Sigmoid colon (tissue), 7 donors: ENCODE measurements at places on chromosomes 12 and 14. TPM values are rescaled to one million over a fixed set of nuclear protein-coding genes. Genes with fewer than 3 reads are reported as not detected.

Gene B4GALNT3
- 8.4 TPM for polyA plus RNA-seq

Gene ZFHX2
- polyA plus RNA-seq = 0.57 TPM

Gene NXPH4
- polyA plus RNA-seq = not detected

Gene OLR1
- polyA plus RNA-seq = not detected

DNA sequence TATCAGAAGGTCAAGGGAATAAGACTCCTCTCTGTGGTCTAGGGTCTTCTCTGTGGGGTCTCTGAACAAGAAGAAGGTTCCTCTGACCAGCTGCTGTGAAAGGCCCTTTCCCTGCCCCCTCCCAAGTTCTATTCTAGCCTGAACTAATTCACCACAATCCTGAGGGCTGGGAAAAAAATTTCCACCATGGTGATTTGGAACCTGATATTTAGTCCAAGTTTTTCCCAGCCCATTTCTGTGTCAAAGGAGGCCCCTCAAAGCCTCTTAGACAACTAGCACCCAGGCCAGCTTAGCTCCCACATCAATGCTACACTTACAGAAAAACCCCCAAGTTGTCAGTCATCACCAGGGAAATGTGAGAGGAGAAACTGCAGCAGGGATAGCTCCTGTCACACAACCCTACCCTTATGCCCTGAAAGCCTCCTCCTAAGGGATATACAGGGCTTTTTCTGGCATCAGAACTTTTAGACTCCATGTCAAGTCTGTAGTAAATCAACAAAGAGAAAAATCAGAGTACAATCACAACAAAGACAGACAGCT, 4.5 kb downstream of the FMNL3 start:
- H3K4me1 ChIP-seq = peaks cover 47% of the 10 kb centered on the region
- no peaks in the 10 kb centered on the region for H3K27me3 ChIP-seq
- H3K4me3 ChIP-seq = no peak overlapping the region
- no peaks in the 10 kb centered on the region for H3K36me3 ChIP-seq
- no peak for DNase-seq
- H3K27ac ChIP-seq = no peak overlapping the region

- peak overlapping the region; percentile 37 for H3K27ac ChIP-seq
- peak; percentile 72 for DNase-seq
- no peaks in the 10 kb centered on the region for H3K4me1 ChIP-seq
- H3K27me3 ChIP-seq = no peaks in the 10 kb centered on the region
- peaks cover 7% of the 10 kb centered on the region for H3K36me3 ChIP-seq
These were observed 9.2 kb upstream of the ALDH2 start for GRCh38 chr12:111757361-111758119.

DNA sequence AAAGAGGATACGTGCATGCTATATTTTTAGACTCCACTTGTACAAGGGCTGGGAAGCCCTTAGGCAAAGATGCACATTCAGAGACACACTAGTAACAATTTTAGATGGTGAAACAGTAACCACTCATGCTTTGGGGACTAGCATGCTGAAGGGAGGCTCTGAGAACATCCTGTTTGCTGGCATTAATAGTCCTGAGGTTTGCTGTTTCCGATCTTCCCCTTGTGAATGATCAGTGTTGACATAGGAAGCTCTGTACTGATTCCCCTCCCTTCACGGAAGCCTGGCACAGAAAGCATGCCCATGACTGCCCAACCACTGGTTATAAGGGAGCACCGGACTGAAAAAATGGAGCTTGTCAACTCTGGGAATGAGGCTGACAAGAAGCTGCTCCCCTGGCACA, 164.6 kb downstream of the GCH1 start:
- no peak for DNase-seq
- H3K27me3 ChIP-seq = no peaks in the 10 kb centered on the region
- peaks cover 43% of the 10 kb centered on the region for H3K4me1 ChIP-seq
- H3K4me3 ChIP-seq = no peak overlapping the region
- no peak overlapping the region for H3K27ac ChIP-seq

GRCh38 chr14:55387121-55387520, 24.5 kb downstream of the ATG14 start:
- peaks cover 49% of the 10 kb centered on the region for H3K36me3 ChIP-seq
- H3K27me3 ChIP-seq = no peaks in the 10 kb centered on the region
- H3K4me3 ChIP-seq = no peak overlapping the region
- H3K27ac ChIP-seq = no peak overlapping the region
- H3K4me1 ChIP-seq = peaks cover 21% of the 10 kb centered on the region
- DNase-seq = no peak

- no peaks in the 10 kb centered on the region for H3K36me3 ChIP-seq
- peaks cover 7% of the 10 kb centered on the region for H3K4me1 ChIP-seq
- H3K27ac ChIP-seq = no peak overlapping the region
- no peak overlapping the region for H3K4me3 ChIP-seq
- H3K27me3 ChIP-seq = no peaks in the 10 kb centered on the region
These were observed 1.3 kb upstream of the NUBPL start for GRCh38 chr14:31559939-31560338.

DNA sequence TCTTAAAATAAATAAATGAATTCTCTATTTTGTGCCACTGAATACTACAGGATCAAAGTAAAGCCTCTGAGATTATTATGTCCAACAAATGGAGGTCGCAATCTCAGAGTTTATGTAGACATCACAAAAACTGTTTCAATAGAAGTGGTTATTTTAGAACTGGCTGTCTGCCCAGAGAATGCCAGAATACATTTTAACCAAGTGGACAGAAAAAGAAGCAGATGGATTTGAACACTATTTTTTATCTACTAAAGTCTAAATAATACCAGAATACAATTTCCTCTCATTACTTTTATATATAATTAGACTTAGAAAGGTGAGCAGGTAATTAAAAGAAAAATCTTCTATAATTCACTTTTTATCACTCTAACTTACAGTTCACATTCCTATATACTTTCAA, 118.3 kb downstream of the MED13L start:
- H3K4me1 ChIP-seq = peaks cover 63% of the 10 kb centered on the region
- H3K4me3 ChIP-seq = no peak overlapping the region
- H3K27ac ChIP-seq = no peak overlapping the region
- no peaks in the 10 kb centered on the region for H3K36me3 ChIP-seq
- DNase-seq = no peak

GRCh38 chr14:34718750-34719304, 4.4 kb upstream of the CFL2 start:
- no peak for DNase-seq
- no peaks in the 10 kb centered on the region for H3K27me3 ChIP-seq
- no peak overlapping the region for H3K27ac ChIP-seq
- H3K4me1 ChIP-seq = peaks cover 23% of the 10 kb centered on the region

DNA sequence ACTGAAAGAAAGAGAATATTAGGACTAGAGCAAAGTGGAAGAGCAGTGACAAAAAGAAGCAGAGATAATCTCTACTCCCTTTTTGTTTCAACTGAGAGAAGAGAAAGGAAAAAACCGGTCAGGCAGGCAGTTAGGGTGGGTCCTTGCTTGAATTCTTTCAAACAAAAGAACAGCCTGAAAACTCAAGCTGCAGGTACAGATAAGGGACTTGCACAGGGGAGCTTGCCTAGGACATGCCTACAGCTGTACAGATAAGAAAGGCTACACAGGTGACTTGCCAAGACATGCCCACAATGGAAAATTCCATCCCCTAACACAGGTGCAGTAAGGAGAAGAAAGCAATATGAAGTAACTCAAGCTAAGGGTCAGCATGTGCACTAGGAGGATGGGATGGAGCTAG, 532.2 kb upstream of the MIS18BP1 start:
- no peak overlapping the region for H3K4me3 ChIP-seq
- no peaks in the 10 kb centered on the region for H3K36me3 ChIP-seq
- no peaks in the 10 kb centered on the region for H3K4me1 ChIP-seq
- no peak overlapping the region for H3K27ac ChIP-seq
- DNase-seq = no peak

DNA sequence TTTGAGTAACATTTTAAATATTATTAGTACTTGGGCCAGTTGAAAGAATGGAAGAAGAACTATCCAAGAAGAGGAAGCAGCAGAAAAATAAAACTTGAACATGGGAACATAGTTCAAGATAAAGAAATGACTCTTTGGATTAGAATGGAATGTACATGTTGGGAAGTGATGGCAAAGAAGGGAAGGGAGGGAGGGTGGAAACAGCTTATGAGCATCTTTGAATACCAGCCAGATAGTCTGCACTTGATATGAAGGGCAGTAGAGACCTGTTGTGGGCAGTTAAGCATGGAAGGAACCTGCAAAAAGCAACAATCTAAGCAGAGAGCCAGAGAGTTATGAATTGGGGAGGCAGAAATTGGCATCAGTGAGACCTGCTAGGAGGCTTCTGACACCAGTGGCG, 10.0 kb upstream of the IL22 start:
- H3K27ac ChIP-seq = no peak overlapping the region
- no peak overlapping the region for H3K4me3 ChIP-seq
- H3K36me3 ChIP-seq = no peaks in the 10 kb centered on the region
- H3K4me1 ChIP-seq = no peaks in the 10 kb centered on the region

DNA sequence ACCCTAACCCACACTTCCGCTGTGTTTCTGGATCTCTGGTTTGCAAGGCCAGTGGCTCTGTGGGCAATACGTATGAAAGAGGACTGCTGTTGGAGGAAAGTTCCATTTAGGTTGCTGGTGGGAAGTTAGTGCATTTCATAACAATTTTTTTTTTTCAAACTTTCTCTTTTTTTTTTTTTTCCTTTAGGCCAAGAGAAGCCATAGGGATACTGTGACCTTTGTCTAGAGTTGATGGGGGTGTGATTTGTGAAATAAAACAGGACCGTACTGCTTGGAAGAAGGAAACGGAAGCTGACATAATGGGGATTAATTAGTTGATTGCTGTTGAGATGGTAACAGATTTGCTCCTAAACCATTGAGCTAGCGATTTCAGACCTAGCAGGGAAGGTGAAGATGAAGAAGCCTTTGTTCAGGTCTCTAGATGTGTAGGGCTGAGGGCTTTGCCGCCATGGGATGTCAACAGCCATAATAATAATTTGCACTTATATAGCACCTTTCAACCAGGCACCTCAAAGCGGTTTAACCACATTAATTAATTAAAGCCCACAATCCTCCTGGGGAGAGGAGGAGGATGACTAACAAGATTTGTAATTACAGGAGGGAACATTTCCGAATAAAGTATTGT, 315.3 kb downstream of the ZFP36L1 start:
- no peaks in the 10 kb centered on the region for H3K27me3 ChIP-seq
- H3K4me1 ChIP-seq = peaks cover 12% of the 10 kb centered on the region
- DNase-seq = no peak
- no peaks in the 10 kb centered on the region for H3K36me3 ChIP-seq
- no peak overlapping the region for H3K27ac ChIP-seq

DNA sequence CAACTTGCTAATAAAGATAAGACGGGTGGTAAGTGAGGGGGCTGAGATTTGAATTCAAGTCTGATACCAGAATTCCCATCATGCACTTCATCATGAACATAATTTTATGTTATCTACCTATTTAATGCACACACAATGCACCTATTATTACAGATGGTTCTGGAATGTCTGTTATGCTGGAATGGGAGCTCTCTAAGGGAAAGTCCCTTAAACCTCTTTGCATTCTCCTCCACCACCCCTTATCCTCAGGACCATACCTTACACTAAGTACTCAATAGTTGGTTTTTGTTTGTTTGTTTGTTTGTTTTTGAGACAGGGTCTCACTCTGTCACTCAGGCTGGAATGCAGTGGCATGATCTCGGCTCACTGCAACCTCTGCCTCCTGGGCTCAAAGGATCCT, 7.0 kb upstream of the MSI1 start:
- H3K4me3 ChIP-seq = no peak overlapping the region
- H3K27me3 ChIP-seq = peaks cover 50% of the 10 kb centered on the region
- H3K27ac ChIP-seq = no peak overlapping the region
- no peaks in the 10 kb centered on the region for H3K4me1 ChIP-seq

DNA sequence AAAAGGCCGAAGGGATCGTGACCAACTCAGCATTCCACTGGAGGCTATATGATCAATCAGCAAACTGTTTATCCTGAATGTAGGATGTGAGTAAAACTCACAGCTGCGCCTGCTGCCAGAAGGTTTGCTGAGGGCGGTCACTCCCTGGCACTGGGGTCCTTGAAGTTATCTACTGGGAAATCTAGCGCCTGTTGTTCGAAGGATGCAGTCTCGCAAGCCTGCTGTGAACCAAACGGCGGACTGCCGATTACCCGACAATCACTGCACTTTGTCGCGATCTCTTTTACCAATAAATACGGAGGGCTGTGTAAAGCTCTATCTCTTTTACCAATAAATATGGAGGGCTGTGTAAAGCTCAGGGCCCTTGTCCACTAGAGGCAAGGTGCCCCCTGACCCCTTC, 12.9 kb downstream of the DDX51 start:
- H3K4me1 ChIP-seq = no peaks in the 10 kb centered on the region
- H3K27me3 ChIP-seq = no peaks in the 10 kb centered on the region
- H3K27ac ChIP-seq = no peak overlapping the region

- no peaks in the 10 kb centered on the region for H3K36me3 ChIP-seq
- no peak overlapping the region for H3K27ac ChIP-seq
- no peaks in the 10 kb centered on the region for H3K27me3 ChIP-seq
- peaks cover 76% of the 10 kb centered on the region for H3K4me1 ChIP-seq
These were observed 31.1 kb downstream of the FRS2 start for GRCh38 chr12:69501154-69501895.

- no peaks in the 10 kb centered on the region for H3K4me1 ChIP-seq
- H3K4me3 ChIP-seq = no peak overlapping the region
- H3K36me3 ChIP-seq = peaks cover 72% of the 10 kb centered on the region
These were observed 33.7 kb downstream of the TCTN1 start for GRCh38 chr12:110647631-110648040.

- no peaks in the 10 kb centered on the region for H3K27me3 ChIP-seq
- H3K4me3 ChIP-seq = no peak overlapping the region
- no peaks in the 10 kb centered on the region for H3K36me3 ChIP-seq
These were observed 132.1 kb upstream of the SYT1 start for GRCh38 chr12:78732481-78732880.

DNA sequence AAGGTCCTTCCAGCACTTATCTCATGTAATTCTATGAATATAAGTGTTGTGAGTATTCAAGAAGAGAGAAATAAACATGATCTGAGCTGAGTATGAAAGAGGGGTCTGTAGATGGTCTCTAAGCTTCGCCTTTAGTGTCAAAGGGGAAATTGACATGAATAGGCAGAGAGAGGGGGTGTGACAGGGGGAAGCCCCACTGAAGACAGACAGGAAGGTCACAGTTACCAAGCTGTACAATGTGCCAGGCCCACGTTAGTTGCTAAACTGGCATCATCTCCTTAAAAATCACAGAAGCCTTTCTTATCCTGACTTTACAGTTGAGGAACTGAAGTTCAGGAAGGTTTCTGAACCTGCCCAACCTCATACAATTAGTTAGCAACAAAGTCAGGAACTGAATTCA, 7.6 kb downstream of the ARHGEF40 start:
- no peaks in the 10 kb centered on the region for H3K27me3 ChIP-seq
- no peaks in the 10 kb centered on the region for H3K4me1 ChIP-seq
- H3K36me3 ChIP-seq = peaks cover 22% of the 10 kb centered on the region
- H3K27ac ChIP-seq = no peak overlapping the region

- no peaks in the 10 kb centered on the region for H3K36me3 ChIP-seq
- H3K27ac ChIP-seq = no peak overlapping the region
- H3K4me1 ChIP-seq = no peaks in the 10 kb centered on the region
- no peak overlapping the region for H3K4me3 ChIP-seq
- no peaks in the 10 kb centered on the region for H3K27me3 ChIP-seq
- no peak for DNase-seq
These were observed 27.1 kb downstream of the KRT18 start for GRCh38 chr12:52975820-52976573.

DNA sequence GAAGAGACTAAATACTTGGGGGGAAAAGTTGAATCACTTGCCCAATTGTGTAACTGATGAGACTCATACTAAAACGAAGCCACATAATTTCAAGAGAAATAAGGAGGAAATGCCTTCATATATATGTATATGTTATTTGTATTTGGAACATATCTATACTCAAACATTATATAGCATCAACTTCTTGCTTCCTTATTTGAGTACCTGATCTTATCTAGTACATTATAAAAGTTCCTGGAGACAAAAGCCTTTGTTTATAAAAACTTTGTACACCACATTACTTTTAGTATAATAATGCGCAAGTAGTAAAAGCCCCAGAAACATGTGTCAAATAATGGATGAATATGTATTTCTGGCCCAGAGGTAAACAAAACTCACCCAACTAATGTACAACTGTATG, 92.0 kb downstream of the SLC2A13 start:
- no peaks in the 10 kb centered on the region for H3K36me3 ChIP-seq
- H3K27me3 ChIP-seq = no peaks in the 10 kb centered on the region
- H3K4me3 ChIP-seq = no peak overlapping the region
- H3K27ac ChIP-seq = no peak overlapping the region
- peaks cover 16% of the 10 kb centered on the region for H3K4me1 ChIP-seq
